ENCODE measurements at places on chromosomes 12 and 14. TPM values are rescaled to one million over a fixed set of nuclear protein-coding genes. Genes with fewer than 3 reads are reported as not detected.

Gene FERMT2
- polyA plus RNA-seq = not detected

DNA sequence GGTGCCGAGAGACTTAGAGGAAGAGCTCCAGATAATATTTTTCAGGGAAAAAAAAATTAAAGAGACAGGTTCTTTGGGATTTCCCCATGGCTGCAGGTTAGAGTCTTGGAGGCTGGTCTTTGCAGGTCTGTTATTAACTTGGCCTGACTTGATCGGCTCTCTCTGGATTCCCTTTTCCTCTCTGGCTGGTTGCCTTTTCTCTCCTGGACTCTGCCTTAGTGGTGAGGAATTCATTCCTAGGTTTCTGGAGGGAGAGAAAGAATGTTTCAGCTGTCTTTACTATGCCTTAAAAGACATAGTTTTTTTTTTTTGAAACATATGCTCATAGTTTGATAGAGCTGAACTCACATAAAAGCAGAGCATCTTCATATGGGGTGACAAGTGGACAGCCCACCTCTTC, 336.3 kb downstream of the BMP4 start:
- no peaks in the 10 kb centered on the region for H3K27me3 ChIP-seq
- no peak overlapping the region for H3K27ac ChIP-seq
- no peaks in the 10 kb centered on the region for H3K4me1 ChIP-seq
- DNase-seq = no peak

Gene ACVR1B
- polyA plus RNA-seq = 2.5 TPM

- no peaks in the 10 kb centered on the region for H3K4me1 ChIP-seq
- H3K27me3 ChIP-seq = no peaks in the 10 kb centered on the region
- no peak for DNase-seq
- H3K36me3 ChIP-seq = no peaks in the 10 kb centered on the region
- H3K27ac ChIP-seq = no peak overlapping the region
- H3K4me3 ChIP-seq = no peak overlapping the region
Observed at GRCh38 chr12:20150835-20151422, 217.4 kb upstream of the PDE3A start.

DNA sequence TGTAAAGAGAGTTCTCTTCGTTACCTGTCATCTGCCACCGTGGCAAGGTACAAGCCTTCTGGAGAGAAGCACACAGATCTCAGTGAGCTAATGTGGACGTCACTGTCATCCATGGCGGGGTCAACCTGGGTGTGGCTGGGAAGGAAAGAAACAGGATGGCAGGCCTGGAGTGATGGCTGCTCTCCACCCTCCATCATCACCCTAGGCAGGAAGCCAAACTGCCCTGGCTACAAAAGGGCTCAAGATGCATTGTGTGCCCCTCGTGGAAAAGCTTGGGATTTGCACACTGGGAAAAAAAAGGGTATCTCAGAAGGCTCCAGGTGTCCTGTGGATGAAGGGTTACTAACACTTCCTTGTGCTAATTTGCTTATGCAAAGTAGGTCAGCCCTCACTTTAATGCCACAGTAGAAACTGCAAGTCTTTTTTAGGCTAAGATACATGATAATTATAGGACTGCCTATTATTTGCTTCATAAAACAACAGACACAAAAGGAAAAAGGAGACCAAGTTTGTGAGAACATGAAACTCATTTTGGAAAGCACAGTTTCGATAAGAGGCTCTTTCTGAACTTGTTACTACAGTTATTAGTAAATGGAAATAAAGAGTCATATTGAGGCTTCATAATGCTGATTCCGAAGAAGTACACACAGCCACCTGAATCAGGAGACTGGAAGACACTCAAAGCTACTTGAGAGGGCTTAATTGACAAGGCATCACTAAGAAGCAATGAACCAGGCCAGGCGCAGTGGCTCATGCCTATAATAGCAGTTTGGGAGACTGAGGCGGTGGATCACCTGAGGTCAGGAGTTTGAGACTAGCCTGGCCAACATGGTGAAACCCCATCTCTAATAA, 18.9 kb downstream of the RFC5 start:
- H3K4me3 ChIP-seq = no peak overlapping the region
- no peaks in the 10 kb centered on the region for H3K27me3 ChIP-seq
- H3K27ac ChIP-seq = no peak overlapping the region

Gene OS9
- polyA plus RNA-seq = 56.6 TPM

- no peak overlapping the region for H3K4me3 ChIP-seq
- no peaks in the 10 kb centered on the region for H3K36me3 ChIP-seq
- H3K4me1 ChIP-seq = no peaks in the 10 kb centered on the region
- DNase-seq = no peak
Observed at GRCh38 chr14:96080571-96080970, 41.4 kb downstream of the C14orf132 start.

- no peaks in the 10 kb centered on the region for H3K36me3 ChIP-seq
- H3K27me3 ChIP-seq = peaks cover 4% of the 10 kb centered on the region
- no peak overlapping the region for H3K4me3 ChIP-seq
- DNase-seq = no peak
Observed at GRCh38 chr12:524167-524951, 64.6 kb downstream of the B4GALNT3 start.

Gene YBX3
- polyA plus RNA-seq = 1.7 TPM

Gene KLRB1
- polyA plus RNA-seq = 196 TPM

Gene TSPAN8
- not detected for polyA plus RNA-seq

Gene EID3
- polyA plus RNA-seq = 15.6 TPM

Gene VRTN
- polyA plus RNA-seq = not detected

DNA sequence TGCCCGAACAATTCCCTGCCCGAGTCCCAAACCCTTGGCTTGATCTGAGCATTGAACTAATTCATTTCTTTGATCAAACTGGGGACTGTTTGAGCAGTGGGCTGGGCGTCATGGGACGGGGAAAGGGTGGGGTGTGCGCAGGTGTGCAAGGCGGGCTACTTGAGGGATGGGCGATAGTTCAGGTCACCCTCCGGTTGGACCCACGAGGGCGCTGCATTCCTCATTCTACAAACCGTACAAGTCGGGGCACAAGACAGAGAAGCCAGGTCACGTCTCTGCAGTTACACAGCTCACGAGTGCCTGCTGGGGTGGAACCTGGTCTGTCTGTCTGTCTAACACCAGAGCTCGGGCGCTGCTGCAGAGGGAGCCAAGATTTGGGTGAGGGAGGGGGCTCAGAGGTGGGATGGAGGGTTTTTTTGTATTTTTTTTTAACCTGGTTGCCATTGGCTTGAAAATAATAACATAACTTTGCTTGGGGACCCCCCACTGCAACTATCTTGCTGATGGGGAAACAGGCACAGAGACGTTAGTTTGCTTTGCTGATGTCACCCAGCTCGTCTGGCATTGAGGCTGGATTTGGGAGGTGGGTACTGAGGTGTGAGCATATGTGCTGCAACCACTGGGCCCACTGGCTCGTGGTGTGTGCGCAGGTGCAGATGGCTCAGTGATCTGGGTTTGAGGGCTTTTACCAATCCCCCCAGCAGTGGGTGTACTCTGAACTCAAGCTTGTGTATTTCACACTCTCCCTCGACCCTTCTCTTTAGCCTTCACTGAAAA, 7.6 kb upstream of the RTL1 start:
- DNase-seq = no peak
- no peaks in the 10 kb centered on the region for H3K4me1 ChIP-seq
- no peaks in the 10 kb centered on the region for H3K36me3 ChIP-seq
- H3K27ac ChIP-seq = no peak overlapping the region
- H3K27me3 ChIP-seq = no peaks in the 10 kb centered on the region
- no peak overlapping the region for H3K4me3 ChIP-seq

Measured in CD4-positive, alpha-beta memory T cell (primary cell).